ENCODE measurements at places on chromosomes 5 and 9.

DNA sequence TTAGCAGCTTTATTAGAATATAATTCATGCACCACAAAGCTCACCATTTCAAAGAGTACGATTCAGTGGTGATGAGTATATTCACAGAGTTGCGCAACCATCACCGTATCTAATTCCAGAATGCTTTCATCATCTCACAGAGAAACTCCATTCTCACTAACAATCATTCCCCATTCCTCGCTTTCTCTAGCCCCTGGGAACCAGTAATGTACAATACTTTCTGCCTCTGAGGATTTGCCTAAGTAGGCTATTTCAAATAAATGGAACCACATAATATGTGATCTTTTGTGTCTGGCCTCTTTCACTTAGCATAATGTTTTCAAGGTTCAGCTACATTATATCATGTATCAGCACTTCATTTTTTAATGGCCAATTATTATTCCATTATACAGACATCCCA, 145.1 kb upstream of the ADAMTS16 start:
- DNase-seq: no peak

- no peak for DNase-seq
These were observed 44.8 kb downstream of the CTSL start for GRCh38 chr9:87770616-87771315.

DNA sequence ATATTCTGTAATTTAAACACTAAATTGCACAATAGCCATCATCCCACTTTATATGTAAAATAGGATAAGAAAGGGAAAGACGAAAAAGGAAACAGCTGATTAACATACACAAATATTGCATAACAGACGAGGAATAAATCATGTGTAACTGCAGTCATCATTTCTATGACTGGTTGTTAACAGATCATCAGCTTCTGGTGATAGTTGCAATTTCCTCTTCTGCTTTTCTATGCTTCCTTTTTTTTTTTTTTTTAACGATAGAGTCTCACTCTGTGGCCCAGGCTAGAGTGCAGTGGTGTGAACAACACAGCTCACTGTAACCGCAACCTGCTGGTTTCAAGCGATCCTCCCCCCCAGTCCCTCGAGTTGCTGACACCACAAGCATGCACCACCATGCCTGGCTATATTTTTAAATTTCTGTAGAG, 22.5 kb upstream of the JAKMIP2 start:
- DNase-seq: no peak

DNA sequence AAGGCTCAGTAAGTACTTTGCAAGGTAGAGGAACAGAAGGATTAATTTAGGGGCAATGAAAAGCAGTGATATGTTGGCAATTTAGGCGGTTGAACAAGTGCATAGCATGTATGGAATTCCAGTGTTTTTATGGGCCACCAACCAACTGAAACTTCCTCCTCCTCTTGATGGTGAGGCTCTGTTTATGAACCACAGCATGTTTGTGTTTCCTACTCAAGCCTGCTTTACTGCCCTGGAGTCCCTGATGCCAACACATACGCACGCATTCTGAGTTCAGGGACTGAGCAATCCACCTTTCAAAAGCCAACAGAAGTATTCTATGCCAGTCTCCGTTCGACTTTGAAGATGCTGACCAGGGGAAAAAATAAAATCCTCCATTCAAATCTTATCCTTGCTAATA, 417.5 kb downstream of the EFNA5 start:
- no peak for DNase-seq

- no peak for DNase-seq
These were observed 3.7 kb upstream of the CACNA1B start for GRCh38 chr9:137873858-137874362.

DNA sequence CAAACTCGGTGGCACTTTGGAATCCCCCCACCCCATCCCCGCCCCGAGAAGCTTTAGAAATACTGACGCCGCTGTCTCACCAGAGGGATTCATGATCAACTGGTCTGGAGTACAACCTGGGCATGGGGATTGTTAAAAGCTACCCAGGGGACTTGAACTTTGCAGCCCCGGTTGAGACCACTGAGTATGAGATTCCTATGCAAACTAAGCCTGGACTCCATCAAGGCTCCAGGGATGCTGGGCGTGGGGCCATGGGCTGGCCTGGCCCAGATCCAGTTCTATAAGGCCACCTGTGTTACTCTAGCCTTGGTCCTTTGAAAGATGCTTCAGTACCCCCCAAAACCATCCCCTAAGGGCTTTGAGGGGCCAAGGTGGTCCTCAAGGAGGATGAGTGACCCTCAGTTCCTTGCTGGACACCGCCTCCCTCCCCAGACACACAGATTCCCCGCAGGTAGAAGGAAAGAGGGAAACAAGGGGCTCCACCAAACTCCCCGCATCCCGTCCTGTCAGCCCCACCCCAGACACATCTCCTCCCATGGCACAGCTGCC, 68.5 kb downstream of the MRPL36 start:
- no peak for DNase-seq

DNA sequence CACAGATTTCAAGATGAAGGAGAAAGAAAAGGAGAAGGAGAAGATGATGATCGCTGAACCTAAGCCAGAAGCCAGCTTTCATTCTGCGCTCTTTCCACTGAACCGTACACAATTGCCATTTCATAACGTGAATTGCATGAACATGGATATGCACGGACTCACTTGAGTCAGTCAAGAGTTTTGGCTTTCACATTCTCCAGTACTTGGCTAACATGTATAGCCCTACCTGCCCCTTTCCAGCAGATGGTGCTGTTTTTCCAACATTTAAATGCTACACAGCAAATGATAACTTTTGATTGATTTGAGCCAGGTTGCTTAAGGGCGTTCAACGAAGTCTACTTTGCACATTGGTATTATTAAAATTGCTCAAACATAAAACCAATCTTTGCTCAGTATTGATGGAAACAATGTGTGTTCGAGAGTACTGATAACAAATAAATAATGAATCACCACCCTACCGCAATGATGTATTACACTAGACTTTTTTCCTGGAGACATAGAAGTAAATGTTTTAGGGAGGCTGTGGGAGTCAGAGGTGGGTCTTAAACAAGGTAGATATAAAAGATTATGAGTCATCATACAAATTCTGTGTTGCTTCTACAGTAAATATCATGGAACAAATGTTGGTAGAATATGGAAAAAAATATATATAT, 196.4 kb downstream of the TRPM3 start:
- DNase-seq: peak; percentile 88

- no peak for DNase-seq
These were observed 337.9 kb downstream of the PDE4D start for GRCh38 chr5:59555596-59555995.

- peak; percentile 86 for DNase-seq
These were observed 35.9 kb upstream of the RAI14 start for GRCh38 chr5:34620185-34620584.

GRCh38 chr5:155728857-155729683, 597.9 kb upstream of the SGCD start:
- no peak for DNase-seq

- no peak for DNase-seq
These were observed 13.0 kb upstream of the RIMOC1 start for GRCh38 chr5:41891066-41891707.

DNA sequence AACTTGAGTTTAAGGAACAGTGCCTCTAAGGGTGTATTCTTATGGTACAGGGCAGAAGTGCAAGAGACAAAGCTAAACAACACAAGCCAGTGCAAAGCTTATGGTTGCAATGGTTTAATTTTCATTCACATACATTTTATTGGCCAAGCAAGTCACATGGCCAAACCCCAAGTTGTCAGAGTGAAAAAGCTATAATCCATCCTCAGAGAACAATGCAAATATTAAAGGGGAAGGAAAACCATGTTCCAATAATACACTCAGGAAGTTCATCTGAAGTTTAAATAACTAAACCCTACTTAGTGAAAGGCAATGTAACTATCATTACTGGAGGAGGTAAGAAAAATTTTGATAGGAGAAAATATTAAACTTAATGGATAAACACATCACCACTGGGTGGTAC, 26.6 kb upstream of the TLR4 start:
- peak; percentile 86 for DNase-seq

DNA sequence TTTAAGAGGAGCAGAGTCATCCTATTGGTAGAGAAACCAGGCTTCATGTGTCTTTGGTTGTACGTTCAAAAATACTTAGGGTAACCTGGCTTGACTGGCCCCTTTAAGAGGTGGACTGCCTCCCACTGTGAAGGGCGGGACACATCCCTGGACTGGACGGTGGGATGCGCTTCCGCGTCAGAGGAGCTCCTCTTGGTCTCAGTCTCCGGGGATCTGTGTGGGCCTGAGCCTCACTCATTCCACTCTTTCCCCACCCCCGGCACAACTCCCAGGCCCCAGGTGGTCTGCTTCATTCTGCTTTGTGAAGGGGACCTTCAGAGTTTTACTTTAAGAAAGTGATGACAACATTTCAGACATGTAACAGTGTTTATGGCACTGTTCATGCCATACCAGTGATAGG, 601.1 kb downstream of the IRX1 start:
- DNase-seq: no peak

DNA sequence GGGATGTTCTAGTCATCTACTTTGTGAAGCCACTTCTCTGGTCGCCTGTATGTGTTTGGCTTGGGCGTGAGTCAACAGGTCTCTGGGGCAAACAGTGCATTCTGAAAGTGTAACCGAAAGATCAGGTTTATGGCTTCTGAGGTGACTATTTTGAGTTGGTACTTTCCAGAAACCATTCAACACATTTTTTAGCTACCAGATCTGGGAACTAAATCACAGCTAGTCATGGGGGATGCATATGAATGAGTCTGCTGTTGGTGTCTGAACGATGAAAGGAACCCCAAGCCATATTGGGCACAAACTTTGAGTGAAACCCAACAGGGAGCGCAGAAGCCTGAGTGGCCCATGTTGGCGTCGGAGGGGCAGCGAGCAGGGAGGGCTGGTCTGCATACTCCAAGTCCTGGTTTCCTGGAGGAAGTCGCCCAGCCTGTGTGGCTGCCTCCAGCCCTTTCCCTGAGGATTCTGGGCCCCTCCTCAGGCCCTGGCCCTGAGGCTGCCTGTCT, 35.3 kb downstream of the UBE2QL1 start:
- no peak for DNase-seq

GRCh38 chr9:135711391-135711790, 9.4 kb downstream of the KCNT1 start:
- DNase-seq: no peak

DNA sequence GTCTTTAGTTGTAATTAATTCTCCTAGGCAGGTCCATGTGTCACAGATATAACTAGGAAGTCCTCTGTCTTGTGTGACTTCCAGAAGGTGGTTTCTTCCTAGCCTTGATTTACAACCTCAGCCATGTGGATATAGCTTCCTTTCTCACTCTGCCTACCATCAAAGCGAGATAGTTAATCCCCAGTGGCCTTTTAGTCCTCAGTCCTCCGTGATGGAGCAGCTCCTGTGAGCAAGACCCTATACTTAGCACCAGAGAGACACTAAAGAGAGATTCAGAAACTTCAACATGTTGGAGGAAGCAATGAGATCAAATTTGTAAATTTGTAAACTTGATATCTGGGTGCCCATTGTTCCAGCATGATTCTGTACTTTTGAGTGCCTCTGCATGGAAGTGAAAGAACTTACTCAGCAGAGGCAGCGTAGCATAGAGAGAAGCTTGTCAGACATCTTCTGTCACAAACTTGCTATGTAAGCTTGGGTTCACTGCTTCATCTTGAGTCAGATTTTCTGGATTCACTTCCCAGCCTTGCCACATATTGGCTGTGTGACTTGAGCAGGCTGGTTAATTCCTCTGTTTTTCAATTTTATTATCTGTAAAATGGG, 170.2 kb upstream of the NR3C1 start:
- no peak for DNase-seq

- no peak for DNase-seq
These were observed 45.8 kb downstream of the LRRTM2 start for GRCh38 chr5:138829341-138829740.

- no peak for DNase-seq
These were observed 1.3 kb upstream of the TRIM36 start for GRCh38 chr5:115170929-115171510.

DNA sequence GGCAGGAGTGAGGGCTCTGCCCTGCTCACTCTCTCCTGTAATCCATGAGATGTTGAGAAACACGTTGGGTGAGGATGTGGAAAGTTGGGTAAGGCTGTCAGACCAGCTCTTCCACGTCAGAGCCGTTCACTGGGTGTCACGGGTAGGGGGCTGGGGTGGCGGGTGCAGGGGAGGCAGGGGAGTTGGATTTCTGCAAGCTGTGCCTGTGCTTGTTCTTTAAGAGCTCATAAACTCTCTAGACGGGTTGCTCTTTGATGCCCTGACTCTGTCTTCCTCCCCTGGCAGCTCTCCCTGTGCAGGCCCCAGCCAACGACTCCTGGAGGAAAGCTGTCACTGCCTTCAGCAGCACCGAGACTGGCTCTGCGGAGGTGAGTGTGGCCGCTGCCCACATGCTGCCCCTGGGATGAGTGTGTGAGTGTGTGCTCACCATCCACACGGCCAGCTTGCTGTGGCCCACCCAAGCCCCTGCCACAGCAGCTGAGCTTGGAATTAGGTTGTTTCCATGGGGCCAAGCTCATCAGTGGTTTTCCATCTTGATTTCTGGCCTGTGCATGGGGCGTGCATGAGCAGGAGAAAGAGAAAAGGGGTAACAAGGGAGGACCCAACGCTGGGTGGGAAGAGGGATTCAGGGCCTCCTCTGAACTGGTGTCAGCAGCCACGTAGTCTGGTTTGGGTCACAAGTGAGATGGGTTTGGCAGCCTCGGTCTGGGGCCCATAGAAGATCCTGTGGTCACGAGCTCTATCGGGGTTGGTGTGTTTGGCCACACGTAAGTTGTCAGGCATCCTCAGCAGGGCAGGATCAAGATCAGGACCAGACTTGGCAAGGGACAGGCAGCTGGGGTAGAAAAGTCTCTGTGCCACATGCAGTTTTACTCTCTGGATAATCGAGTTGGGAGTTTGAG, 21.0 kb upstream of the POMT1 start:
- no peak for DNase-seq

DNA sequence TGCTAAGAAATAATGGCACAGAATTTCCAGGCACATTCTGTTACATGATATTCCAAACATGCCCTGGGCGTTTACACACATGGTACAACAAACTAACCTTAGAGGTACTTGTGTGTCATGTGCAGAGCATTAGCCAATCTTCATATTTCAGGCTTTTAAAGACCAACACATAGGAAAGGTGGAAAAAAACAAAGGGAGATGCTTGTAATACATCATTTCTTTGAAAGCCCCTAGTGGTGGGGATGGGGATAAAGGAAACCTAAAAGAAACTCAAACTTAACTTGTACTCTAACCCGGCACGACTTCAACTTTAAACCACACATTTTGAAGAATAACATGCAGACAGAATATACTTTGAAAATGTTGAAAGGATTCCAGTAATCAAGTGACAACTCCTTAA, 133.6 kb downstream of the PTPRD start:
- DNase-seq: no peak
